ENCODE measurements at places on chromosomes 4 and X.

- DNase-seq: no peak
Measured at GRCh38 chr4:2067446-2068197, 8.5 kb downstream of the NAT8L start.

GRCh38 chrX:19195243-19195610 lies 73.0 kb upstream of the ADGRG2 start:
- DNase-seq: no peak

DNA sequence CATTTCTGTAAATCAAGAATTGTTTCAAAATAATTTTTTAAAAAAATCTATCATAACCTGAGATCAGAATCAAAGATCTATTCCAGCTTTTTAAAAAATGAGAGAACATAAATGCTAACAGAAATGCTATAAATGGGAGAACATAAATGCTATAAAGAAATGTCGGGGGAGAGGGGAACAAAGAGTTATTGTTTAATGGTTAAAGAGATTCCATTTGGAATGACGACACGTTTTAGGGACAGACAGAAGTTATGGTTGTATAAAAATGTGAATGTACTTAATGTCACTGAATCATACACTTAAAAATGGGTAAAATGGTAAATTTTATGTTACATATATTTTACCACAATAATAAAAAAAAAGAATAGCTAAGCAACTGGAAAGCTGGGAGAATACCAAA lies 127.1 kb downstream of the ATRX start:
- no peak for DNase-seq

DNA sequence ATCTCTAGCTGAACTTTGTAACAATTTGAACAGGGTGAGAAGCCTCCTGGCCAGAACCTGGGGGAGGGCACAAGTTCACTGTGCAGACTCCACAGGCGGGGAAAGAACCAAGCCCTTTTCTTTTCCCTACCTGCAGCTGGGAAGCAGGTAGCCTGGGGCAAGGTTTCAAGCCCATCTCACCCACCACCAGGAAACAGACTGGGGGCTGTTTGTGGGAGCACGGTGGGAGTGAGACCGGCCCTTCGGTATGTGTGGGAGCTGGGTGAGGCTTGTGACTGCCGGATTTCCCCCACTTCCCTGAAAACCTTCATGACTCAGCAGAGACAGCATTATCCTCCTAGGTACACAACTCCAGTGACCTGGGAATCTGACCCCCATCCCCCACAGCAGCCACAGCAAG lies 211.7 kb downstream of the ZNF674 start:
- DNase-seq: no peak

GRCh38 chr4:116949856-116950255 lies 135.5 kb downstream of the TRAM1L1 start:
- no peak for DNase-seq

DNA sequence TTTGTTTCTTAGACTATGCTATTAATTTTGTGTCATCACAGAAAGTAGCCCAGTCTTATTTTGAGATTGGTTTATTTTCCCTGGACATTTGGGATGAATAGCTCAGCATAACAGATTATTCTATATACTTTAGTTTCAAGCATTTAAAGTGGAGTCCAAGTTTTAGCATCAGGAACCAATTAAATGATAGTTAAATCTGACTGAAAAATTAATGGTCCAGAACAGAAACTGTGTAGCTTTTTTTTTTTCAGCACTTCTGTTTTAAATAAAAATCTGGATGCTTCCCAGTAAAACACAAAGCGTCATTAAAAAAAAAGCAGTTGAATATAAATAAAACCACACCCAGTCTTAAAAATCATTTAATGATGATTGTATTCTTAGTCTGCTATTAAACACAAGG lies 59.4 kb upstream of the PITX2 start:
- no peak for DNase-seq
